ENCODE measurements at places on chromosomes 6 and 20.
A peak's percentile ranks its signal among the peaks of the same experiment; 100 is the strongest.

- no peak for DNase-seq
These were observed 28.9 kb downstream of the TREM1 start for GRCh38 chr6:41257369-41258195.

- no peak for DNase-seq
These were observed 13.3 kb upstream of the SLC2A12 start for GRCh38 chr6:134065706-134066105.

DNA sequence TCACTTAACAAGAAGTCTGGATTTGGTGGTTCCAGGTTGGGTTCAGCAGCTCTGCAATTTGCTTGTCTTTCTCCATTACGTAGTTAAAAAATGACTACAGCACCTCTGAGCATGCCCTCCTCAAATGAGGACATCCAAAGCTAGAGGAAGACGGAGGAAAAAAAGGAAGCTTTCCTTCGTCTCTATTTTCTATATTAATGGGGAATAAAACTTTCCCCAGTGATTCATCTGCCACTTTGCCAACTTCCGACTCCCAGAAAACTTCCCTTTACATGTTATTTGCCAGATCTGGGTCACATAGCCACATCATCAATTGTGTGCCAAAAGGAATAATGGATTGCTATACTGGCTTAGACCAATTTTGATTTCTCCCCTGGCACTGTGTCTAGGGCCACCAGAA, 69.5 kb downstream of the ZFAND3 start:
- DNase-seq, result no peak

GRCh38 chr20:45987108-45987780, 15.2 kb upstream of the ZNF335 start:
- DNase-seq, result peak; percentile 29

- no peak for DNase-seq
These were observed 32.7 kb upstream of the PDYN start for GRCh38 chr20:2026514-2026913.

DNA sequence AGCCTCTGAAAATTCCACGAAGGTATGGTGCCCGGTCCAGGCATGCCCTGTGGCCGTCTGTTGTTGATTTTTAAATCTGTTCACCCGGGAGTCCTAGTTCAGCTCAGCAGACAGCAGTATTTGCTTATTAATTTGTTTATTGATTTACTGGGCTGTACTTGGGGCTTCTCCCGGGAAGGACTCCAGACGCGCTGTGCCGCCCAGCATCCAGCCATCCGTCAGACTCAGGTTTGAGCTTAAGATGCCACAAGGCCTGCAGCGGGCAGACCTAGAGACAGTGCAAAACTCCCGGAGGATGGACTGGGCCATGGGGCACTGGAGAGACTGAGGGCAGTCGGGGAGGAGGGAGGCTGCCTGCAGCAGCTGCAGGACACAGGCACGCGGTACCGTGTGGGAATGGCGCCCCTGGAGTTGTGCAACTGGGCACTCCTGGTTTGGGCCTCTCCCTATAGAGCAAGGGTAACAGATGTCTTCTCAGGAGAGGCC, 17.3 kb upstream of the CCDC167 start:
- no peak for DNase-seq

DNA sequence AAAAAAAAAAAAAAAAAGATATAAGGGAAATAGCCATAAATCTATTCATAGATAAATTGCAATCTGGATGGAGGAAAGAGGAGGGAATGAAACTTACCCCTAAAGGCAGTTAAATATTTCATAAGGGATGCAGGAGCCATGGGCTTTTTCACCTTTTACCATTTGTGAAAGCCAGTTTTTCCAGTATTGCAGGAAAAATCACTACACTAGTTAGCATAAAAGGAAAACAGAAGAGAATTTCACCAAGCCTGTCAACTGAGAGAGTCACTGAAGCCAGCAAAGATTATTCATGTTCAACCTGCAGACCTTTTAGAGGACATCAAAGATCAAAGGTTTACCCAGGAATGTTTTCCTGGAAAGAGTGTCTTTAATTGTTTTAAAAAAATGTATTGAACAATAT, 969.7 kb downstream of the KIF16B start:
- DNase-seq, result no peak
